Activated CD8-positive, alpha-beta memory T cell treated with anti-CD3 and anti-CD28 coated beads for 24 hours (primary cell): ENCODE measurements at places on chromosomes 16 and 17.
A peak's percentile ranks its signal among the peaks of the same experiment; 100 is the strongest.

GRCh38 chr17:79382313-79382712, 228.5 kb downstream of the RBFOX3 start:
- DNase-seq = no peak

DNA sequence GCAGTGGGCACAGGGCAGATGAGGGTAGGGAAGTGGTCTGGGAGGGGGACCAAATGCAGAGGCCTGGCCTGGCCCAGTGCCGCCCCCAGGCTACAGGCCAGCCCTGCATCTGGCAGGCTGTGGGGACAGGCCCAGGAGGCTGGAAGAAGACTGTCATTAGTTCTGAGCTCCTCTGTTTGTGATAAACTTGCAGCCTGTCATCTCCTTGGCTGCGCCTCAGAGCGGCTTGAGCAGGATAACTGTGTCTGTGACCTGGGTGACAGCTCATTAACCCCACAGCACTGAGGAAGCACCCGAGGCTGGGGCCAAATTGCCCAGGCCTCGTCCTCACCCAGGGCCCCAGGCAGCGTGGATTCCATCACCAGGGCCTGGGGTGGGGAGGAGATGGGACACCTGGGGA, 23.9 kb downstream of the ABCC3 start:
- no peak for DNase-seq

DNA sequence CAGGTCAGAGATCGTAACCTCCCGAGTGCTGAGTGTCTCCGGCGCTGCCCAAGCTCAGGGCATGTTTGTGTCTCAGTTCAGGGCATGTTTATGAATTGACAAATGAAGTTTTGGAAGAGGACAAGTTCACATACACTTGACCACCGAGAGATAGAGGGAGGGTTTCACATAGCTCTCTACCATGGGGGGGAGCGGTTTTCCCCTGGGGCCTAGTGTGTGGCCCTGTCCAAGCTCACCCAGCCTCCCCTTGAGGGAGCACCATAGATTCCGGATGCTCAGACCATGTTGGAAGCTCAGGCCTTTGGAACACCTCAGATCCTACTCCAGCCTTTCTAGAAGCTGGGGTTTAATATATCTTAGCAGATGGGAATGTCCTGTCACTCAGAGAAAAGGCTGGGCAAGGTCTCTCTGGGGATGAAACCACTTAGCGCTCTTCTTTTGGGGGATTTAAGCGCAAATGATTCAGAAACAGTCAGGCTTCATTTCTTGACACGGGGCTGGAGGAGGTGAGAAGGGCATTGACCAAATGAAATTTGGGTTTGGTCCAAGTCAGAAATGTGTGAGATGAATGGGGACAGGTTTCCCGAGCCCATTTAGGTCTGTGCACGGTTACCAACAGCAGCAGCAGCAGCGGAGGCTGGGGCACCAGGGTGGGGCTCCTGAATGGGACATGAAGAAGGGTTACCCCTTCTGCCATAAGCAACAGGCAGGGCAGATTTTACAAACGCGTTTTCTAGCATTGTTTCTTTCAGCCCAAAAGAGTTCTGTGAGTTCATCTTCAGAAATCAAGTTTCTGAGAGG, 96.6 kb downstream of the METRNL start:
- peak; percentile 38 for DNase-seq

DNA sequence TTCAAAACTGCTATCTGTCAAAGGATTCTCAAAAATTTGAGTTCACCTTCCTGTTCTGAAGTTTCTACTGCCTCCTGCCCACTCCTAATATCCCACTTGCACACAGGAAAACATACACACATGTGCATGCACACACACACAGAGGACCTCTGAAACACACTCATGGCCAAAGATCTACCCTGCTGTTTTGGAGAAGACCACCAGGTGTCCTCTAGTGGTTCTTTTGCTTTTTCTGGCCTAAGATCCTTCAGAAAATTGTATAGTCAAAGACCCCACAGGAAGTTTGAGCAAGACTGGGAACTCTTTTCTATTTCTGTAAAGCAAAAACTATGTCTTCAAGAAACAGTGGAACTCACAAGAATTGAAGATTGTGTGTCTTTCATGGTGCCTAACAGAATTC, 90.2 kb downstream of the CDH8 start:
- DNase-seq = no peak

- DNase-seq = peak; percentile 61
Measured at GRCh38 chr17:37848690-37849616, 75.3 kb upstream of the TBC1D3K start.

- DNase-seq = no peak
Measured at GRCh38 chr17:7853691-7854038, 1.2 kb upstream of the TMEM88 start.

DNA sequence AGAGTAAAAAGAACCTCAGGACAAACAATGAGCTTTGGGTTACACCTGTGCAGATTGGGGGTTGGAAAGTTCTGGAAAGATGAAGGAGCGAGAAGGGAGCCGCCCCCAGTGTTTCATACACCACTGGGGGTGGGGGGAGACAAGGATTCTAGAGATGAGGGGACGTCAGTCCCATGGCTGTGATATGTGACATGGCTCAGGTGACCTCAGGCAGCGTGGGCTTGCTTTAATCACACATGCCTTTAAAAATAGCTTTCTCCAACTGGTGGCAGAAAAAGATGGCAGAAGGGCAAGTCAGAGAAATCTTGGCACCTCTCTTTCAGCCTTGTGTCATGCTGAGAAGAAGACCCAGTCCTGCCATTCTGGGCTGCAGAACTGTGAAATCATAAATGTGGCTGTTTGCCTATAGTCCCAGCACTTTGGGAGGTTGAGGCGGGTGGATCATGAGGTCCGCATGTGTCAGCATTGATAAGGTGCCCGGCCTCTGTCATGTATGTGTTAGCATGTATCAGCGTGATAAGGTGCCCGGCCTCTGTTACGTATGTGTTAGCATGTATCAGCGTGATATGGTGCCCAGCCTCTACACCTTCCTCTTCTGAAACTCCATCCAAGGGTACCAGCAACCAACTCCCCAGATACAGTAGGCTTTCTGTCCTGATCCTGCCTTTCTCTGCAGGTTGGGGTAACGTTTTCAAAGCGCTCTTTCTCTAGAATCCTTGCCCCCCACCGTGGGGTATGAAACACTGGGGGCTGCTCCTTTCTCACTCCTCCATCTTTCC, 25.0 kb downstream of the WIPI1 start:
- DNase-seq = peak; percentile 49

GRCh38 chr17:40796846-40797245, 2.9 kb downstream of the KRT28 start:
- no peak for DNase-seq

DNA sequence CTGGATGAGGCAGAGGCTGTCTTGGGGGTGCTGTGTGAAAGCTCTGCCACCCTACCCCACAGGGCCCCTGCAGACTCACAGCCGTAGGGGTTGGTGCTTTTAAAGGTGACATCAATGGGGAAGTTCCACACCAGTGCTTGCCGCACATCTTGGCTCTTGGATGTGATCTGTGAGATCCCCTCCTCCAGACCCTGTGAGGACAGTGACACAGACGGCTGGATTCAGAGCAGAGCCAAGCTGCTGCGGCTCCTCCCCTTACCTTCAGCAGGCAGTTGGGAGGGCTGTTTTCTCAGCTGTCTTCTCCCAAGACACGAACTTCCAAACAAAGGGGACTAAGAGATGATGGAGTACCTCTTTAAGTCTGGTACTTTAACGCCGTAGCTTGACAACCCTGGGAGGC, 4.8 kb downstream of the B9D1 start:
- DNase-seq = no peak

DNA sequence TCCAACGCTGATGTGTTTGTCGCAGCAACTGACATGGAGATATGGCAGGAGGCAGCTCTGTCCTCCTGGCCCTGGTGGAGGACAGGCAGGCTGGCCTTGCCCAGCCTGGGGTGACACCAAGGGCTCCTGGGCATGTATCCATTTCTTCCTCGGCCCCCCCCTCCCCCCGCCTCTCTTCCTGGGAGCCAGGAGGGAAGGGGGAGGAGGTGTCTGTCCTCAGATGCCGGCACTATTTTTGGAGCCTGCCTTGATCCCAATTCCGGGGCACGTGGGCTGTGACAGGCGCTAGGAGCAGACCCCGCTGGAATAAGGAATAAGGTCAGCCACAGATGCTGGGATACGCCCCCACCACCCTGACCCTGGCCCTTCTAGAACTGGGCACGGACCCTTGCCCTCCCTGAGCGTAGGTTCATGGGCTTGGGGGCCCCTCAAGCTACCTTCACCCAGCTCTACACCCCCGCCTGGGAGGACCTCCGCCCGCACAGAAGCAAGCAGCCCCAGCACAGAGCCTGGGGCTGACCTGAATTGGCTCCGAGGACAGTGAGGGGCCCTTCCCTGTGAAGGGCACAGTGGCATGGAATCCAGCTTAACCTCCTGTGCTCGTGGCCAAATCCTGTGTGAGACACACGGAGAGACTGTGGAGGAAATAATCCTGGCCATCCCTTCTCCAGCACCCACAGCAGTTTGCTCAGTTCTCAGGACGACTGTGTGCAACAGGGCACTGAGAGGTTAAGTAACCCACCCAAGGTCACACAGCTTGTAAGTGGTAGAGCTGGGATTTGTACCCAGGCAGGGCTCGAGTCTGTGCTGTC, 24.1 kb downstream of the SEC14L5 start:
- no peak for DNase-seq

DNA sequence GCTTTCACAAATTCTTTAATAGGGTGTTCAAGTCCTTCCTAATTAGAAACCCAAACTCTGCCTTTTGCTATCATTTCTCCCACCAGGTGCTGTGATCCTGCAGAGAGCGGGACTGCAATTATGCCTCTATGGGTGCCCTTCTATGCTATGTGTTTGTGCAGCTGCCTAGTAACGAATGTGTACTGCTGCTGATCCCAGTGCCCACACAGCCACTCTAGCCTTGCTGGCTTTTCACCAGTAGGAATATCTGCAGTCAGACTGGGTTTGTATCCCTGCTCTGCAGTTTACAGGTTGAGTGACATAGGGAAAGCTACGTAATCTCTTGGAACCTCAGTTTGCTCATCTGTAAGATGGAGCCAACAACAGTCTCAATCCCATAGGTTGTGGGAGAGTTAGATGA, 179.6 kb upstream of the IRX3 start:
- DNase-seq = no peak

GRCh38 chr16:79800016-79800608, 199.6 kb upstream of the MAF start:
- no peak for DNase-seq

- no peak for DNase-seq
Measured at GRCh38 chr16:15054357-15055140, 1.3 kb downstream of the NTAN1 start.

DNA sequence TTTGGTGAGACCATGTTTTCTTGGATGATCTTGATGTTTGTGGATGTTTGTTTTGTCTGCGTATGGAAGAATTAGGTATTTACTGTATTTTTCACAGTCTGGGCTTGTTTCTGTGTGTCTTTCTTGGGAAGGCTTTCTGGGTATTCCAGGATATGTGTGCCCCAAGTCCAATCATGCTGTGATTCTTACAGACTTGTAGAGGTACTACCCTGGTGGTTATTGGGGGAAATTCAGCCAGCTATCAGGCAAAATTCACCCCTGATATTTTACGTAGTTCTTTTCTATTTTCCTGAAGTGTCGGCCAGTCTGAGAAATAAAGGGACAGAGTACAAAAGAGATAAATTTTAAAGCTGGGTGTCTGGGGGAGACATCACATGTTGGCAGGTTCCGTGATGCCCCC, 33.4 kb upstream of the ARL4D start:
- DNase-seq = no peak

DNA sequence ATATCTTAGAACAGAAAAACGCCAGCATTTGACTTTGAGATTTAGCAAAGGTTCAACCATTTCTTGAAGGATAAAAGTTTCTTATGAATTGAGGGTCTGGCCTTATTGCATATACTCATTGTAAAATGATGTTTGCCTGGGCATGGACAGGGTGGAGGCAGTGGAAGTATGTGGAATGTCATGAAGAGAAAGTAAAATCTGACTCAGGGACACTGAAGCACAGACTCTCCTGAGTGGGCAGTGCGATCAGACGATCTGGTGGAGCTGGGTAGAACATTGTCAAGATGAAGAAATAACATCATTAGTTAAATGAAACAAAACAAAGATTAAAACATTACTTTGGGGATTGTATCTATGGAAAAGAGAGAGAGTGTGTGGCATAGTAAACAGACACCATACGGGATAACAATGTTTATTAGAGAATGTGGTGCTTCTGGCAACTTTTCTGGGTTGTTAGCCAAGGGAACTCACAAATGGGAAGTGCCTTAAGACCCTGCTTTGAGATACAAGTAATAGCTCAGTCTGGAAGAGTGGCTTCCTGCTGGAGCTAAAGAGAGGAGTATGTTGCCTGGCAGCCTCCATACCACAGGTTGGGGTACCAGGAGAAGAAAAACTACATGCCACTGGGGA, 4.4 kb downstream of the MAP3K3 start:
- no peak for DNase-seq

DNA sequence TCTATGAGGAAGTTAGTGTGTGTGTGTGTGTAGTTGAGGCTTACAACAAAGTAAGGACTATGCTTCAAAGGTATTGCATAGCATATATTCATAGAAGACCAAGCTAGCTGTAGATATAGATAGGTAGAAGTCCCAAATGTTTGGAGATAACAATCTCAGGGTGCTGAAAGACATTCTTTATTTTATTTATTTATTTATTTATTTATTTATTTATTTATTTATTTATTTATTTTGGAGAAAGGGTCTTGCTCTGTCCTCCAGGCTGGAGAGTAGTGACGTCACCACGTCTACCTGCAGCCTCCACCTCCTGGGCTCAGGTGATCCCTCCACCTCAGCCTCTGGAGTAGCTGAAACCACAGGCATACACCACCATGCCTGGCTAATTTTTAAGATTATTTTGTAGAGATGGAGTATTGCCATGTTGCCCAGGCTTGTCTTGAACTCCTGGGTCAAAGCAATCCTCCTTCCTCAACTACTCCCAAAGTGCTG, 284.6 kb upstream of the KIF2B start:
- no peak for DNase-seq

DNA sequence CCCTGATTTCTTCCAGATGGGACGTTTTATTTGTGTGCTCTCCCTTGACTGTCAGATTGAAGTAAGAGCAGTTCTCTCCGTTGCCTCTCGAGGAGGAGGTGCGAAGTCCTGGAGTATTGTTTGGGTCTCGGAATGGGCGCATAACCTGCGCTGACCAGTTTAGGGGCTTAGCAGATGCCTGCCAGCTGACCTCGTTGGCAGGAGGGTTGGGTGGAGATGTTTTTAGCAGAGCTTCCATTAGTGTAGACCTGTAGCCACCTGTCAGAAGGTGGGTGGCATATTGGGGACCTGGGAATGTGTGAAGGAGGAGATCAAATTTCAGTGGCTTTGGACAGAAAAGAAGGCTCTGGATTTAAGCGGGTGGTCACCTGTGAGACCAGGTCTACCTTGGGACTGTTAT, 3.6 kb downstream of the RASD1 start:
- DNase-seq = no peak
